ENCODE measurements at places on chromosomes 3 and 15.

DNA sequence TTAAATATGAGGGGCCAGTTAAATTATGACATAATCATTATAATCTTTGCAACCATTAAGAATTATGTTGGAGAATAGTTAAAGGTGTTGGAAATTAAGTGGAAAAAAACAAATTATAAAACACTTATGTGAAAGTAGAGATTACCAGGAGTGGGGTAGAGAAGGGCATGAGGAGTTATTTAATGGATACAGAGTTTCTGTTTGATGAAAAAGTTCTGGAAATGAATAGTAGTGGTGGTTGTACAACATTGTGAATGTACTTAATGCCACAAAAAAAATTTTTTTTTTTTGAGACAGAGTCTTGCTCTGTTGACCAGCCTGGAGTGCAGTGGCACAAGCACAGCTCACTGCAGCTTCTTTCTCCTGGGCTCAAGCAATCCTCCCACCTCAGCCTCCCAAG lies 25.1 kb upstream of the TNIK start:
- no peak for DNase-seq

DNA sequence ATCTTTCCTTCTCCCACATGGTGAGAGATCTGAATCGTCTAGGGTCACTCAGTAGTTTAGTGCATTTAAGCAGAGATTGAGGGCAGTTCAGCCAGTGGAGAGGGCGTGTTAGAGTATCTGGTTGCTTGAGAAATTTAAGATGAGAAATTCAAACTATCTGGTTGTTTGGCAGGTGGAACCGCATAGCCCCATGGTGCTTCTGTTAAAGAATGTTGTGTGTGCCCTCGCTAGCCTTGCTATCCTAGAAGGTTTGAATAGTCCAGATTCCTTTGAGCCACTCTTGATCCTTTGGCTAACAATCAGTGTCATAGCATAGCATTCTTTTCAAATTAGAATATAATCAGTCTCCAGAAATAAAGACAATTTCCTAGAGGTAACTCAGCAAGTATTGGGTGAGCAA lies 32.1 kb downstream of the ABHD17C start:
- no peak for DNase-seq

- no peak for DNase-seq
Observed at GRCh38 chr3:28700728-28701127, 352.1 kb upstream of the AZI2 start.

DNA sequence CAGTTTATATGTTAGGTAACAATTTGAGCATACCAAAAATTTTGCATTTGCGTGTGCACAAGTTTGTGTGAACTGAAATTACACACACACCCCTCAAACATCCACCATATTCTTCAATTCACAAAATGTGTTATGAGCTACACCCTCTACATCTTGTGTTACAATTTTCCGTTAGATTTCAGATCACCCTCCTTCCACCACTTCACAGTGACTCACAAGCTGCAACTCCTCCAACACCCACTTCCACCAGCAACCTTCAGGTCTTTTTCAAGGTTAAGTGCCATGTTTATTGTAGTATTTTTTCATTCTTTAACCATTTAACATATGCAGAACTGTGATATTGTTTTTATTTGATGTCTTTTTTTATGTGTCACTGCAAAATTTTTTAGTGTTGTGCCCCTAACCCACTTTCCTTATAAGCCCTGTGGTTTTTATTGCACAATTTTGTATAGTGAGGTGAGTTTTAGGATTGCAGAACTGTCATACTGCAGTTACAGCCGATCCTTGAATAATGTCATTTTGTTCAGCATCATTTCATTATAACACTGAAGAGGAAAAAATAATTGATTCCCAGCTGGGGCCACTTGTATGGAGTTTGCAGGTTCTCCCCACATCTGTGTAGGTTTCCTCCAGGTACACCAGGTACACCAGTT lies 148.9 kb downstream of the PLCL2 start:
- DNase-seq: no peak

DNA sequence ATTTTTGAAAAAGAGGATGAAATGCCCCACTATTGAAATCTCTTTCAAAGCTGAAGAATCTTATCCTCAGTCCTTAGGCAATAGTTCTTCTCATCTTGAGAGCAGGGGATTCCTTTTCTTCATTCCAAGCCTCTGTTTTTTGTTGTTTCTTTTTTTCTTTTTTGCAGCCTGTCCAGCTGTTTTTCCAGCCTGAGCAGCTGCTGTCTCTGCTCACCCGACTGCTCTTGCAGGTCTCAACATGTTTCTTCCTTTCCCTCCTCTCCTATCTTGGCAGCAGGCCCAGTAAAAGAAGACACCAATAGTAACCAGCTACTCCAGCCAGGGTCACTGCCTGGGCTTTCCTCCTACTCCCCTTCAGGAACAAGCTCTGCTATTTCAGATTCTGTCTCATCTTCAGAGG lies 23.8 kb downstream of the MEX3B start:
- DNase-seq: peak; percentile 37

GRCh38 chr3:124784686-124785382 lies 54.6 kb downstream of the UMPS start:
- DNase-seq: no peak

DNA sequence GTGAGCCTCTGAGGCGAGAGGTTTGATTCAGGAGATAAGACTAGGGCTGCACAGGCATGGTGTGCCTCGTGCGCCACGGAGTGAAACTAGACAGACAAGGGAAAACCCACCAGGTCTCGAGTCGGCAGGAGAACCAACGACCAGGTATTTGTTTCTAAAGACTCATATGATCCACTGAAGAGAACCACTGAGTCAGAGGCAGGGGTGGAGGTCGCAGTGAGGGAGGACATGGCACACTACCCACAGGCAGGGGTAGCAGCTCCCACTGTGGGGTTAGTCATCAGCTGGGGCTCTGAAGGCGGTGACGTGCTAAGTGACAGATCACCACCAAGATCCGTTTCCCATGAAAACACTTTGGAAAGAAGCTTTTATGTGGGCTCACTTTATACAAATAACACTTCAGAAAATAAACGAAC lies 45.7 kb downstream of the CHSY1 start:
- DNase-seq: no peak

DNA sequence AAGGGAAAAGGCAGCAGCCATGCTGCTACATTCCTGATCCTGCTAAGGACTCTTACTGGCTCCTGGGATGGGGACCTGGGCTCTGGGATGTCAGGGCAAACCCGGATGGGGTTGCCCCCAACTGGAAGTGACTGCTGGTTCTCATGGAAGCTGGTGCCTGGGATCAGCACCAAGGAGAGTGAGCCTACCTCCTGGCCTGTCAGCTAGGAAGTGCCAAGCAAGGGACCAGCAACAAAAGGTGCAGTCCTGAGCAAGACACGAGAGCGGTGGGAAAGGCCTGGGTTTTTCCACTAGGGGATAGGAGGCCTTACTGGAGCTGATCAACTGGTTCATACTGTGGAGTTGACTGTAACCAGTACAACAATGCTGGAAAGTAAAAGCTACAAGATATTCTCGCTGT lies 47.9 kb upstream of the SYNM start:
- no peak for DNase-seq

DNA sequence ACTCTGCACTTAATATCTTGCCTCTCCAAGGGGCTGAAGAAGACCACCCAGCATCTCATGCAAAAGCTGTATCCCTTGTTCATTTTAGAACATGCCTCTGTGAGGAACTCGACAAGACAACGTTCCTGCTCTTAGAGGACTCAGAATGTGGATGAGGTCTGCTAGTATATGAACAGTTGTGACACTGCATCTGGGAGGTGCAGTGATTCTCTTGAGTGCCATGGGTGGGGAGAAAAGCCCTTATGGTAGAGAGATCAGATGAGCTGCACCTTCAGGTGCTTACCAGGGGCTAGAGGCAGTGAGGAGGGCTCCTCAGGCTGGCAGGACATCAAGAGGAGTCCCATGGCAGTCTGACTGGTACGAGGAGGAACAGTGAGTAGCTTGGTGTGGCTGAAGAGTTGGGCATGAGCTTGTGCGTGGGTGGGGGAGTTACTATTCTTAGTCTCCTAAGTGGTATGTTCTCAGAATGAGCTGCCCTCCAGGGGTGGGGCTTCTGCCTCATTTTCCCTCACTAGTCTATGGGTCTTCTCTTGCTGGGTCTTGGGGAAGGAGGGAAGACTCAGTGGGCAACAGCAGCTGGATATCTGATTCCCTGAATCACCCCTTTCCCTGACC lies 56.7 kb upstream of the ATP2B2 start:
- no peak for DNase-seq

DNA sequence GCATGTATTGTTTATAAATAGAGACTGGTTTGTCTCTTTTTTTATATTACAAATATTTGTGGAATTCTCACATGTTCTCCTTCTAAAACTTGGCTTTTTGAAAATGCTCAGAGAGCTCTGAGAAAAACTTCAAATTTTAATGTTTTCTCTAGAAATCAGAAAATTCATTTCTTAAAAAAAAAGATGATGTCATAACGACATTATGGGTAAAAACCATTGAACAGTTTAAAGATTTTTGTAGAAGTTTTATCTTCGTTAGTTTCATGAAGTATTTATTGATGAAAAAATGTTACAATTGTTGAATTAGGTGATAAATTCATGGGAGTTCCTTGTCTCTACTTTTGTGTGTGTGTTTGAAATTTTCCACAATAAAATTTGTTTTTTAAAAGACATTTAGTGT lies 81.3 kb downstream of the SATB1 start:
- DNase-seq: no peak

DNA sequence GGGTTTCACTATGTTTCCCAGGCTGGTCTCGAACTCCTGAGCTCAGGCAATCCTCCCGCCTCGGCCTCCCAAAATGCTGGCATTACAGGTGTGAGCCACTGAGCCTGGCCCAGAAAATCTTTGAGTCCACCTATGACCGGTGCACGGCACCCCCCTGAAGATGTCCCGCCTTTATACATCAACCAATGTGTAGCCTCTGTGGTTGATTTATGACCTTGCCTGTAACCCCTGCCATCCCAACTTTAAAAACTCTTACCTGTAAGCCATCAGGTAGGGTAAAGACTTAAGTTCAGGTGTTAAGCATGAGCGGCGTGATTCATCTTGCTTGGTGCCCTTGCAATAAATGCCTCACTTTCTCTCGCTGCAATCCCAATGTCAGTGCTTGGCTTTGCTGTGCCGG lies 14.5 kb upstream of the CTSH start:
- DNase-seq: no peak

DNA sequence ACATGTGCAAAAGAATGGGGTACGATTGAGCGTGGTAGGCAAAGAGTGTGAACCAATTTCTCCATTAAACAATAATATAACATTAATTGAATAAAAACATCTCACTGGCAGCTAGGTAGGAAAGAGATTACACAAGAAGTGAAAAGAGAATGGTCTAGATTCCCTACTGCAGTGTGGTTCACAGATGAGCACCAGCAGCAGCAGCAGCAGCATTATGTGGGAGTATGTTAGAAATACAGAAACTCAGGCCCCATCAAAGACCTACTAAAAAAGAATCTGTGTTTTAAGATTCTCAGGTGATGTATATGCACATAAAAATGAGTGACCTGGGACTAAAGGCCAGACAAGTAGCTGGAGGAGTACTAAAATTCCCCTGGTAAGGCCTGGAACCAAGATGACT lies 118.2 kb downstream of the ADAM10 start:
- no peak for DNase-seq

DNA sequence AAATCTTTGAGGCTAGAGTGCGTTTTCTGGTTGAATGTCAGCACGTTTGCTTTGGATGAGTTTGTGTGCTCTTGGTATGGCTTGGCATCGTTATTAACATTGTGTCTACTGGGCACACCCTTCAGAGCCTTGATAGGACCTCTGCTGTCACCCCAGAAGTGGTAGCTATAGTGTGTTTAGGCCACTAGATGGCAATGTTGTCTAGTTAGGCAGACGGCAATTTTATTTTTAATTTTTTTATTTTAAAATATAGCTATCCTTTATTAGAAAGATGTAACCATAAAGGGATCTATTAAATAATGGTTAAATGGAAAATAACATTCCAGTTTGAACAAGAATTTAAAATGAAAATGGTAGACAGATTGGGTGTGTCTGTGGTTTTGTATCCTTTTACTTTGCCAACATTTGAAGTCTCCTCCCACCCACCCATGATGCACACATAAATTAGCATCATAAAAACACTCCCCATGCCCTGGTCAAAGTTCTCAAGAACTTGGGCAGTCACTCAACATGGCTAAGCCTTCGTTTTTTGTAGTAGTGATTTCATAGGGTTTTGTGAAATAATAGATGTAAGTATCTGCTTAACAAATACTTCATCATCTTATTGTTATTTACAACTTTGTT lies 200.7 kb downstream of the KCNH8 start:
- no peak for DNase-seq

DNA sequence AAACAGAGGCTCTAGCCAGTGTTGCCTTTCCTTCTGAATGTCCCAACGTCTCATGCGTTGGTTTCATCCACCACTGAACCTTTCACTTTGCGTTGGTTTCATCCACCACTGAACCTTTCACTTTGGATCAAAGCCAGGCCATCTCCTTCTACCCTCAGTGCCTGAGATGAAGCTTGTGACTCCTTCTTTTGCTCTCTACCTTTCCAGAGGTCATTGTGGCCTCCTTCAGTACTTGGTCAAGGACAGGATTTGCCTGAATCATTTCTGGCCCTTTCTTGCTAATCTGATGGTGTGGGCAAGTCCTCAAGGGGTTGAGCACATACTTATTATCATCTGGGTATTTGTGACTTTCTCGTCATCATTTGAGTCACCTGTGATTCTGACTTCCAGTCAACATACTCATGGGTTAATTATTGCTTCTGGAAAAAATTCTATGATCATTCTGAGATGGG lies 50.0 kb downstream of the SELENOT start:
- DNase-seq: no peak

DNA sequence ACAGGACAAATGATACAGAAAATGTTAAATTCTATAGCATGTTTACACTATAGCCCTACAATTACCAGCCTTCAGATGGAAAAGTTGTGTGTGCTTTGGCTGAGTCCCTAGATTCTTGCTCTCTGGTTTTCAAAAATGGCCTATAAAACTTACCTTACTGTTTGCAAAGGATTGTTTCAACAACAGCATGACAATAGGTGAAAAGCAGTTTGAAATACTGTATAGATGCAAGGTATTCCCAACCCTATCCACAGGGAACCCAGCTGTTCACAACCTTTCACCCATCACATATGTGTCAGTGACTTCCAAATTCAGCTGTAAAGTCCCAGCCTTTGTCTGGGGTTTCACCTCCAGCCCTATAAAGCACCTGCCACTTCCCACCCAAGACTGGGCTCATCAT lies 97.3 kb downstream of the NEK10 start:
- DNase-seq: no peak

DNA sequence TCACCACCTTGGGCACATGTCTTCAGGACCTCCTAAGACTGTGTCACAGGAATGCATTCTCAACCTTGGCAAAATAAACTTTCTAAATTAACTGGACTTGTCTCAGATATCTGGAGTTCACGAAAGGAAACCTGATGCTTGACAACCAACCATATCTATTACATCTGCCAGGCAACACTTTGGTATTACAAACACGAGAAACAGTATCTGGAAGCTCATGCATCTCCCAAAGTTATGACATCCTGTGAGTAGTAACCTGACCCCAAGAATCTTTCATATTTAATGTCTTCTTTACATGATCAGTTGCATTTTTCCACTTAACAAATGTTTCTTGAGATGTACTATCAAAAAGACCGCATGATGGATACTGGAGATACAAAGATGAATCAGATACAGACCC lies 465.3 kb upstream of the AGTR1 start:
- no peak for DNase-seq

- no peak for DNase-seq
Observed at GRCh38 chr3:125386811-125387210, 11.7 kb upstream of the ZNF148 start.
